ENCODE measurements at places on chromosomes 1 and 21.

GRCh38 chr21:45003331-45004058 lies 63.7 kb downstream of the SLX9 start:
- DNase-seq = no peak

DNA sequence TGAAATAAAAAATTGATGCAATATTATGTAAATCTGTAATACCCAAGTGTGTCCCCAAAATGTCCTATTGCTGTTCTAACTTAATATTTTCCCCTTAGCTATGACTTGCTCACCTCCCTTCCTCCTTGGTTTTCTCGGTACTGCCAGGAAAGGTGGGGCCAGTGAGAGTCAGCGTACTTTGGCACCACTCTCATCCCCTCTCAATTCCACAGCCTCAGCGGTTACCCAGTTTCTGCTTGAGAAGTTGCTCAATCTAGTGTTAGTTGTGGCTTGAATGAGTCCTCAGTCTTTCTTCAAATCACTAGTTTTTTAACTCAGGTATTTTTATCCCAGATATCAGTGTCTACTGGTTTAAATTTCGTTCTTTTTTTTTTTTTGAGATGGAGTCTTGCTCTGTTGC lies 32.3 kb downstream of the BCAS2 start:
- no peak for DNase-seq

DNA sequence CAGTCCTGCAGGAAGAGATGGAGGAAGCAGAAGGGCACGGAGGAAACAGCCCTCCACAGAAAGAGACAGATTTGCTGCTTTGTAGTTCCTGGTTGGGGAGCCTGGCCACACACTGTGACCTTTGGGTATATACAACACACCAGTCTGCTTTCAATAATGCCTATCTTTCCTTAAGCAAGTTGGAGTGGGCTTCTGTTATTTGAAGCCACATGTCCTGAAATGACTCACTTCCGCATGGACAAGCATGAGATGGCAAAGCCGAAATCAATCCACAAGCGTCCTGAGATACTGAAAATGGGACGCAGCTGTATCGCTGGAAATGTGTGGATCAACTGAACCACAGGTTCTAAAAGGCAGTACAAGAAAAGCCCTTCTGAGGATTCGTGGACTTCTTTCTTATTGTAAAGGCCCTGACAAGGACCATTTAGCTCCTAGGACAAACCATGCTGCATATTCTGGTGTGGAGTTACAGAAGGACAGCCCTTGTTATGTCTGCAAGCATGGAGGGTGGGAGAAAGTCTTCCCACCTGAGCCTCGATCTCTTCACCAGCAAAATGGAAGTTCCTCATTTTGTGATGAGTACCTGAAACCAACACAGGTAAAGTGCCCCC lies 22.7 kb upstream of the FHAD1 start:
- no peak for DNase-seq

GRCh38 chr1:161139766-161140165 lies 7.3 kb upstream of the DEDD start:
- DNase-seq = no peak

- peak; percentile 94 for DNase-seq
Measured at GRCh38 chr1:153608742-153609584, 4.0 kb downstream of the S100A16 start.
